ENCODE measurements at places on chromosomes 3 and 15.

- no peak for DNase-seq
Measured at GRCh38 chr3:49013738-49014660, 4.4 kb downstream of the DALRD3 start.

GRCh38 chr3:142724682-142725356 lies 985 bp downstream of the TRPC1 start:
- no peak for DNase-seq

GRCh38 chr15:78389738-78390137 lies 48.3 kb upstream of the IREB2 start:
- DNase-seq = no peak

DNA sequence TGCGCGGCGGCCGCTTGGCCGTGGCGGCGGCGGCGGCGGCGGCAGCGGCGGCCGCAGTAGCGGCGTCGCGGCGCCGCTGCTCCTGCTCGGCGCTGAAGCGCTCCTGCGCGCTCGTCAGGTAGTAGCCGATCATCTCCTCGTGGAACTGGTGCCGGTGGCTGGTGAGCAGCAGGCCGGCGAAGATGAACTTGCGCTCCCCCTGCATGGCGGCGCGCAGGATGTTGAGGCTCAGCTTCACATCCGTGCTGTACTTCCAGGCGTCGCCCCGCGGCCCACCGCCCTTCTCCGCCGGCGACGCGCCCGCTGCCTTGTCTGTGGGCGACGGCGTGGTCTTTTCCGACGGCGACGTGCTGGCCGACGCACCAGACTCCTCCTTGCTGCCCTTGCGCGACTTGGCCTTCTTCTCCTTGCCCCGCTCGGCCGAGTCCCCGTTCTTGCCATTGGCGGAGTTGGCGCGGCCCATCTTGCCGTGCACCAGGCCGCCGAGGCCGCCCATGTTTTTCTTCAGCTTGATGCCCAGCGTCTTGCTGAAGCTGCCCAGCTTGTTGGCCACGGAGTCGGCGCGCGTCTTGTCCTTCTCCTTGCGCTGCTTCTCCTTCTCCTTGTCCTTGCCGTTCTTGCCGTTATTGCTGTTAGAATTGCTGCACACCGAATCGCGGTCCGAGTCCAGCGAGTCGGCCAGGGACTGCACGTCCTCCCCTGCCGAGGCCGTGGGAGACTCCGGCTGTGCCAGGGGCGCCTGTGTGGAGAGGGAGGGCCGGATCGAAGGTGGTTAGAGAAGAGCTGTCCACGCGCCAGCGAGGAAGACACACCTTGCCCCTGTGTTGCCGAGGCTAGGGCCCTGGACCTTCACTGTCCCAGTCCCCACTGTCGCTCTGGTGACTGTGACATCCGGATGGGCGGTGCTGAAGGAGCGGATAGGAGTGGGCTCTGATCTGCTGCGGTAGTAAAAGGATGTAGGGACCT lies 157.6 kb downstream of the KLF13 start:
- DNase-seq = no peak

DNA sequence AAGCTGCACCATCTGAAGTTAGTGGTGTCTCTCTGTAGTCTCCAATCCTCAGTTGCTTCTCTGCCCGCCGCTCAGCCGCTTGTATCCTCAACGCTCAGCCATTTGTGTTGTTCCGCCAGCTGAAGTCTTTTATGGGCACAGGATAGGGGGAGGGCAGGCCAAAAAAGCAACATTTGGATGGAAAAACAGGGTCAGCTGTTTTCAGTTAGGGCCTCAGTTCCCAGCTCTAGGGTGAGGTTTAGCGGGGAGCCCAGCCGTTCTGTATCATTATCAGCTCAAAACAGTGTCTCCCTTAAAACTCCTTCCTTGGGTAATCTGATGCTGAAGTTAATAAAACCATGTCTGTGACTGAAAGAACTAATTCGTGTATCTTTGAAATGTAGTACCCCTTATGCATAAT lies 329.5 kb upstream of the AZI2 start:
- DNase-seq = no peak

GRCh38 chr15:77001966-77002365 lies 7.0 kb downstream of the PSTPIP1 start:
- no peak for DNase-seq

DNA sequence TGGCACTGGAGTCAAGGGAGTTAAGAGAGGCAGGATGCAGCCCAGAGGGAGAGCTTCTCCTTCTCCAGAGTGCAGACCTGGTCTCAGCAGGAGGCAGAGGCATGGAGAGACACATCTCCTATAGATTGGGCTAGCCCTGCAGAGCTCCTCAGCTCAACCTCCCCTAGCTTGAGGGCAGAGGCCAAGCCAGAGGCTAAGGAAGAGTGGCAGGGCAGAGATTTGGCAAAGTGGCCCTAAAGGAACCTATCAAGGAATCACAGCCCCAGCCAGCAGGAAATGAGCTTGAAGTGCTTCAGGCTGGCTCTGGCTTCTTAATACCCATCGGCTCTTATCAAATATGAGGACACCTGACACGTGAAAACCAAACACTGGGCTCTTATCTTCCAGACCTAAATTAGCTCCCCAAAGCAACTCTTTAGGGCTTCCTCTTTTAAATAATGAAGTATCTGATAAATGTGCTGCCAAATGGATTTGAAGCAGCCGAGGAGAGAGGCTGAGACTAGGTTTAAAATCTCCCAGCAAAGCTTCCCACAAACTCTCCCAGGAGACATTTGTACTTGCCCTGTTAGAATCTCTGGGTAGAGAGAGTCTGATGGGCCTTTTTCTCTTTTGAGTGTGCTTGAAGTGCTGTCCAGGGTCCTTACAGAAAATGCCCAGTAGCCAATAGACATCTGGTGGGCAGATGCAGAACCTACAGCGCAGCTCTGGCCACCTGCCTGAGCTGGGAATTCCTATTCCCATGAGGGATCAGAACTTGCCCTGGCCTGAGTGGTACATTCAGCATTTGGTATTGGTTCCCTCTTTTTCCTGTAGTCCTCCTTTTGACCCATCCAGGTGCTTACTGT lies 271.4 kb downstream of the CLSTN2 start:
- no peak for DNase-seq

DNA sequence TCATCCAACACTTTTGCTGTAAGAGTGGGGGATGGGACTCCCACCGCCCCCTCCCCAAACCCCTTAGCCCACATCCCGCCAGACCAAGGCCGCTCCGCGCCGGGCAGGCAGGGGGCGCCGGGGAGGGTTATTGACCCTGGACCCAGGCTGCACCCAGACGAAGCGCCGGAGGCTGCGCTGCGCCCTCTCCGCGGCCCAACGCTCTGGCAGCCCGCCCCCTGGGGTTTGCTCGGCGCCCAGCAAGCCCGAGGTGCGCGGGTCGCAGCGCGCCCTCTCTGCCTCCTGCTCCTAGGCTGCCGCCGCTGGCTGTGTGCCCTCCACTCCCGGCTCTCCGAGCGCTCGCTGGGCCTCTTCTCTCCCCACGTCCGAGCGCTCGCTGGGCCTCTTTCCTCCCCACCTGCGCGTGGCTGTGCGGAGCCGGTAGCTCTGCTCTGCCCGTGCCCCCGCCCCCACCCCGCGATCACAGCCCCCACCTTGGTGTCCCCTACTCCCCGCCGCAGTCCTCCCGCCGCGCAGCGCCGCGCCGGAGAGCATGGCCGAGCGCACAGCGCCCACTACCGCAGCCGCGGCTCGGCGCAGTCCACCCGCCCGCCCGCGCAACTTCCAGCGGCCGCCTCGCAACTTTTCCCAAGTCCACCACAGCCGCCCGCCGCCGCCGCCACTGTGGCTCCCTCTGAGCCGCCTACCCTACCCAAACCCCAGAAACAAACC lies 1.2 kb downstream of the MECOM start:
- DNase-seq = no peak

DNA sequence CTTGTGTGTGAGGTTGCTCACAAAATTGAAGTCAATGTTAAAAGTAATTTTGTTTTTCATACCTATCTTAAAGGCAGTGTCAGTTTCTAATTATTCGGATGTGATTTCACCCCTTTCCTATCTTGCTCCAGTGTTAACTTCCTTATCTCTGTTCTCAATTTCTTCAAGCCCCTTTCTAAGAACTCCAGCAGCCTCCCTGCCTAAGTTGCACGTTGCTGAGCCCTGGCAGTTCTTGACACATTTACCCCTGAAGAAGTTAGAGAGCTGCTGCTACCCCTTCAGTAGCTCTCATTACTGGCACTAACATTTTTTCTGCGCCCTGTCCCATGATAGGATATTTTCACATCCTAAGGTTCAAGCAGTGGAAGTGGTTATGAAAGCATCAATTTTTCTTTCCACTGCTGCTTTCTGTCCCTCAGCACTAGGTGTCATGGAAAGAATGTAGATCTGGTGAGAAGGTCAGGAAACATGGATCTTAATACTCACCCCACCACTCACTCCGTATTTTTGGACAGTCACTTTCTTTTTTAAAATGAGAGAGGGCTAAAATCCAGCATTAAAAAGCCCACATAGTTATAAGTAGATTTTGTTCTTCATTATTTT lies 62.9 kb downstream of the OPA1 start:
- no peak for DNase-seq

DNA sequence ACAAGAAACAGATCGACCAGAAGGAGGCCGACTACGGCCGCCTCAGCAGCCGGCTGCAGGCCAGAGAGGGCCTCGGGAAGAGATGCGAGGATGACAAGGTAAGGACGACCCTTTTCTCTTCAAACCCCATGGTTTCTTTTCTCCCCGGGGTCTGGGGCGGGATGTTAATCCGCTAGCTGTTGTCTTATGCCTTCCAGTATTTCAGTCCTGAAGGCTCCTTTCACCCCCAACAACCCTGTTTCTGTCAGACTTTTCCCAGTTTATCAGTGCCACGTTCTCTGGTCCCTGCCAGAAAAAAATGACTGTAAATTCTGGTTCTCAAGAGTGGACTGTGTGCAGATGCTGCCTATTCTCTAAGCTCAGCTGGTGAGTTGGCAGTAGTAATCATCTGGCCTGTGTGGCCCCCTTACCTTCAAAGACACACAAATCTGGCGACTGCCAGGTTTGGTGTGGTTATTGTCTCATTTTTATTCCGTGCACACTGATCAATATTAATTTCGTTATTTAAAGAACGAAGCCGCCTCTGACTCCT lies 806 bp downstream of the GOLM2 start:
- DNase-seq = no peak

- DNase-seq = no peak
Measured at GRCh38 chr3:160330109-160330508, 68.9 kb downstream of the IFT80 start.

DNA sequence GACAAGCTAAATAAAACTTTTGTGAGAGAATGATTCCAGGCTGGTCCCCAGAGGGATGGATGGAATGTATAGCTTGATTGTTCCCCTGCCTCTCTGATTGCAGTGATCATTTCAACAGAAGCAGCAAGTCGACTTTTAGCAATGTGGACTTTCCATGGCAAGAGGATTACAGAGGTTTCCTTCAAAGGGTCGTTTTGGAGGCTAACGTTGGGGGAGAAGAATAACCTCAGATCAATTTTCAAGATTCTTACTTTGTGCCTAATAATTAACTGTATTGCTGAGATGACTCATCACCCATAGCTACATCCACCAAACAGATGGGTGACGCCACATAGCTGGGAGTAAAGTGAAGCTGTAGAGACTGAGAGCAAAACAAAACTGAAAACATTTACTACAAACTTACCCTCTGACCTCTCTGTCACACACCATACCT lies 79.9 kb downstream of the GTPBP8 start:
- no peak for DNase-seq

- DNase-seq = no peak
Measured at GRCh38 chr3:143648708-143649107, 199.6 kb downstream of the SLC9A9 start.

DNA sequence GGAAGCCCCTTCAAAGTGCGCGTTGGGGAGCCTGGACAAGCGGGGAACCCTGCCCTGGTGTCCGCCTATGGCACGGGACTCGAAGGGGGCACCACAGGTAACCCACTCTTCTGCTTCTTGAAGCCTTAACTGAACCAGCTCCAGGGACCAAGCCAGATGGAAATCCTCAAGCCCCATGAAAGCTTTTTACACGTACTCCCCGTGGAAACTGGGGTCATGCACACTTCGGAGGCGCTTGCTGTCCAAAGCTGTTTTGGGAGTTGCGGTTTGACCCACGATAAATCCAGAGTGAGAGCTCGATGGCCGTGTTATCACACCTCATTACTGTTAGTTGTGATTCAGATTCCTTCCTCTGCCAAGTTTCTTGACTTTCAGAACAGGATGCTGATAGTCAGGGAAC lies 47.5 kb downstream of the DNASE1L3 start:
- no peak for DNase-seq

DNA sequence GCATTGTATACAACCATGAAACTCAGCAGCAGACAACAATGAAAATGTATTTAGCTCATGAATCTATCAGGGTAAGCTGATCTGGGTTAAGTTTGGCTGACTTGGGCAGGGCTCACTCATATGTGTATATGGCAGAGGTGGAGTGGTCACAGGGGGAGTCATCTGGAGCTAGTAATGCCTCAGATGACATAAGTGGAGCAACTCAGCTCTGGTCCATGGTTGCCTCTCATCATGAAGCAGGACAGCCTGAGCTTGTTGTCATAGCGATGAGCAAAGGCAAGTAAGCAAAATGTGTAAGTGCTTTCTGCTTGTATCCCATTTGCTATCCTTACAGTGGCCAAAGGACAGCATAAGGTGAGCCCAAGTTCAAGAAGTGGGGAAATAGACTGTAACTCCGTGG lies 64.5 kb downstream of the ALCAM start:
- DNase-seq = no peak

DNA sequence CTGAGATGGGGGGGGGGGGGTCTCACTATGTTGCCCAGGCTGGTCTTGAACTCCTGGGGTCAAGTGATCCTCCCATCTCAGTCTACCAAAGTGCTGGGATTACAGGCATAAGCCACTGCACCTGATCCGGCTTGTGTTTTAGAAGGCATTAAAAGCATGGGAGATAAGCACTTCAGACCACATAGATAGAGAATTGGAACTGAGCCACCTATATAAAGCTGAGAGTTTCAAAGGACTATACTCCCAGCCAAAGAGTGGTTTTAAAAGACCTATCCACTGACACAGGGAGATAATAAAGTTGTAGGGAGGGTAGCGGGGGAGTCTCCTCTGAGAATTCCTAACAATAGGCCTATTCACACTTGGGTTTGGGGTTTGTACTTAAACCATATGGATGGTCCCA lies 34.8 kb downstream of the DENND4A start:
- DNase-seq = no peak

- DNase-seq = no peak
Measured at GRCh38 chr15:85455891-85456290, 75.5 kb downstream of the AKAP13 start.

- no peak for DNase-seq
Measured at GRCh38 chr15:100570275-100570674, 31.7 kb downstream of the LINS1 start.

DNA sequence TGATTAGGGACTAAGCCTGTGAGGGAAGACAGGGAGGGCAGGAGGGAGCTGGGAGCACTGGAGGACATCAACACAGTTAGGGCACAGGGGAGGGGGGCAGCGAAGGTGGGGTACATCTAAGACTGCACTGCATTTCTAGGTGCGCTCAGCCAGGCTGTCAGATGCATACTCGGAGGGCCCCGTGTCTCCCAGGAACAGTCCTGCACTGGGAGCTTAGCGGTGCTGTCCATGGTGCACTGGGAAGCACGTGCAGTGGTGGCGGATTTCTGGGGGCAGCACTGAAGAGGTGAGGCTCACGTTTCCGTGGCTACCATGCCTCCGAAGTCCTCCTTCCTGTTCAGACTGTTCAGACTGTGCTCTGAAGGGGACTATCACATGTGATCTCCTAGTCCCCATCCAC lies 54.4 kb downstream of the ROPN1B start:
- no peak for DNase-seq

Measured in stimulated activated CD4-positive, alpha-beta T cell treated with anti-CD3 and anti-CD28 coated beads, Interleukin-15, amount 100 ng/mL, for 1 hour (primary cell).